ENCODE measurements at places on chromosomes 2 and 18. TPM values are rescaled to one million over a fixed set of nuclear protein-coding genes. Genes with fewer than 3 reads are reported as not detected.

The KCNK3 gene
- total RNA-seq = not detected

The AQP4 gene
- not detected for total RNA-seq

The SMAD7 gene
- 12.1 TPM for total RNA-seq

The ANKRD30B gene
- total RNA-seq = not detected

The SCN9A gene
- total RNA-seq = 0.15 TPM

The RAB6C gene
- not detected for total RNA-seq

The C2orf80 gene
- not detected for total RNA-seq

The SULT1C4 gene
- not detected for total RNA-seq

The METAP1D gene
- total RNA-seq = 2.0 TPM

The AOX1 gene
- 17.5 TPM for total RNA-seq

The FHL2 gene
- 82.8 TPM for total RNA-seq

The DSG2 gene
- 73.2 TPM for total RNA-seq

The ACOXL gene
- not detected for total RNA-seq

The RAD51AP2 gene
- 0.04 TPM for total RNA-seq

The SERPINB13 gene
- 8.0 TPM for total RNA-seq

The IL1RL2 gene
- 2.1 TPM for total RNA-seq

The MTA3 gene
- total RNA-seq = 16.8 TPM

The GMCL1 gene
- 12.8 TPM for total RNA-seq
